ENCODE measurements at places on chromosomes 16 and 17.

DNA sequence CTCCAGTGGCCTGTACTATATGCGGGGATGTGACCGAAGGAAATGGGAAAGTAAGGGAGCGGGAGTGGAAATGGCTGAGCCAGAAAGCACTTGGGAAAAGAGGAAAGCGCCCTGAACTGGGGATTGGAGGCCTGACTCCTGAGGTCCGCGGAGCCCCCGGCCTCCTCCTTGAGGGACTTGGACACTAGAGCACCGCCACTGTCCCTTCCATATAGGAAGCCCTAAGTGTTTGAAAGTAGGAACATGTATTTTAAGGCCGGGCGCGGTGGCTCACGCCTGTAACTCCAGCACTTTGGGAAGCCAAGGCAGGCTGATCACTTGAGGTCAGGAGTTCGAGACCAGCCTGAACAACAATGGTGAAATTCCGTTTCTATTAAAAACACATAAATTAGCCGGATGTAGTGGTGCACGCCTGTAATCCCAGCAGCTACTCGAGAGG, 530 bp upstream of the ZDHHC7 start:
- no peak for DNase-seq

GRCh38 chr17:79183293-79184158, 108.9 kb downstream of the ENGASE start:
- no peak for DNase-seq

DNA sequence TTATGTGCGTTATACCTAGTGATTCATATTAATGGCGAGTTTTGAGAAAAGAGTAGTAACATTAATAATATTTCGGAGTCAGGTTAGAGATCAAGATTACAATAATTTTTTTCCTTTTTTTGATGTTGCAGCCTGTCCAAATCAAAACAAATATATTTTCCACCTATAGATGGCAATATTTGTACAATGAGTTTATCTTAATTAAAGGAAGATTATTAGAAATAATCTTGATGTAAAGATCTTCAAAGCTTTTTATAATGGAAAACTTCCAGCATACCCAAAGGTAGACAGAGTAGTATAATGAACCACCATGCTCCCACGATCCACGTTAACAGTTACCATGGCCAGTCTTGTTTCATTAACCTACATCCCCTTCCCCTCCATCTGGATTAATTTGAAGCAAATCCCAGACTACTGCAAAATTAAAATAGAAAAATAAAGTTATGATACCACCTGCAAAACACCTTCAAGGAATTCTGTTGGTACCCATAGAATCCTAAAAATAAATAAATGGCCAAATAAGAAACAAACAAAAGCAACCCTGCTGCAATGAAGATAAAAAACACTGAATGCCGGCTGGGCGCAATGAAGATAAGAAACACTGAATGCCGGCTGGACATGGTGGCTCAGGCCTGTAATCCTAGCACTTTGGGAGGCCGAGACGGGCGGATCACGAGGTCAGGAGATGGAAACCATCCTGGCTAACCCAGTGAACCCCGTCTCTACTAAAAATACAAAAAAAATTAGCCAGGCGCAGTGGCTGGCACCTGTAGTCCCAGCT, 46.5 kb upstream of the GINS3 start:
- DNase-seq, result no peak

DNA sequence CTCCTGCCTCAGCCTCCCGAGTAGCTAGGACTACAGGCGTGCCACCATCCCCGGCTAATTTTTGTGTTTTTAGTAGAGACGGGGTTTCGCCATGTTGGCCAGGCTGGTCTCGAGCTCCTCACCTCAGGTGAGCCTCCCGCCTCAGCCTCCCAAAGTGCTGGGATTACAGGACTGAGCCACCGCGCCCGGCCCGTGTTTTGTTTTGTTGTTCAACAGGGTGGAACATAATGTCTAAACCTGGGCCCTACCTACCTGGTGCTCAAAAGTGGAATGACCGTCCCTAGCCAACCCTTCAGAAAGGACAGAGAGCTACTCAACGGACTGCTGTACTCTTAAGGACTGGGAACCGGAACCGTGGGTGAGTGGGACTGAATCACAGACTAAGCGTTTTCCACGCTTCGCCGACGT, 772 bp upstream of the KIF22 start:
- DNase-seq, result no peak

DNA sequence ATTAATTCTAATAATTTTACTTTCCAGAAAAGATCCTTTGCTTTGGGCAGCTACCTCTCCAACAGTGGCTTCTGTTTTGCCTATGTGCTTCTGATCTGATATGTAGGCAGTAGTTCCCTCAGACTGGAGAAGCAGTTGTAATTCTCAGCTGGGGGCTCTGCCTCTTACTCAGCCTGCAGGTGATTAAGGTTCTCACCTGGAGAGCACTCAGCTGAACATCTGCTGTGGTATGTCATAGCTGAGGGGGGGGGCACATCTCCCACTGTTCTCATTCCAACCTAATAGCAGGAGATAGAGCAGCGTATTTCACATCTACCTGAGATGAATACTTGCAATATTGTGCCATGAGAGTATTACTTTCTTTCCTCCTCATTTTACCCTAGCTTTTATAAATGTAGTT, 511.9 kb upstream of the CDH8 start:
- DNase-seq, result no peak

DNA sequence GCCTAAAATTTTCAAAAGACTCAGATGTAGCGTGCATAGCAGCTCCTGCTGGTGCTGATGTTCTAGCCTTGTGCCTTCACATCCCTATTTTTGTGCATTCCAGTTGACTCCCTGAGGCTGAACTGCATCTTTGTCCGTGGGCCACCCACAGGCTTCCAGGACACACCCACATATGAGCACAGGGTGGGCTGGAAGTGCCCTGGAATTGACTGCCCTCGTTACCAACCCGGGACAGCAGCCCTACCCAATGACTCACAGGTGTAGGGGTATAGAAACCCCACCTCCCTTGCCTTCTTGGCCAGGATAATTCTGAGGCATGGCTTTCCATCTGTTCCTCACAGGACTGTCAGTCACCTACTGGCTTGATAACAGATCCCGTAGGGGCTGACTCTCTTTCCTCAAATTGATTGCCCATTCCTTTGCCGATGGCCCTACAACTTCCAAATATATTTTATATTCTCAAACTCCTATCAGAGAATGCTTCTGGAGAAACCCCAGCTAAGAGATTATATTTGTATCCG, 65.9 kb upstream of the CDH13 start:
- no peak for DNase-seq

- no peak for DNase-seq
These were observed 1.6 kb downstream of the ZNF629 start for GRCh38 chr16:30785126-30786106.

- DNase-seq, result no peak
These were observed 164.0 kb downstream of the XYLT1 start for GRCh38 chr16:17306745-17307144.

DNA sequence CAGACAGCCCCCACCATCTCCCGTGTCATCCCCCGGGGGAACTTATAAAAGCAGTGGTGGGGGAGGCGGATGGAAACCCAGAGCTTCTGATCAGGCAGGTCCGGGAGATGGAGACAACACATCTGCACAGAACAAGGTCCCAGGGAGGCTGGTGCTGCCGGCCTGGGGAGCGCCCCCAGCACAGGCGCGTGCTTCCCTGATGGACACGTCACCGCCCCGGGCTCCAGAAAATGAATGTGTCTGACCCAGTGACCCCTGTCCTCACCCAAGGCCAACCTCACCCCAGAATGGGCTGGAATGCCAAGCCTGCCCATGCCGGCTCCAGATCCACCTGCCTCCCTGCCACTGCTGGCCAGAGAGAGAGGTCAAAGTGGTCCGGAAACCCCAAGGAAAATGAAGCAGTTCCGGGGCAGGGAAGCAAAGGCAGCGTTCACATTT, 12.5 kb downstream of the SLC7A5 start:
- DNase-seq, result no peak

DNA sequence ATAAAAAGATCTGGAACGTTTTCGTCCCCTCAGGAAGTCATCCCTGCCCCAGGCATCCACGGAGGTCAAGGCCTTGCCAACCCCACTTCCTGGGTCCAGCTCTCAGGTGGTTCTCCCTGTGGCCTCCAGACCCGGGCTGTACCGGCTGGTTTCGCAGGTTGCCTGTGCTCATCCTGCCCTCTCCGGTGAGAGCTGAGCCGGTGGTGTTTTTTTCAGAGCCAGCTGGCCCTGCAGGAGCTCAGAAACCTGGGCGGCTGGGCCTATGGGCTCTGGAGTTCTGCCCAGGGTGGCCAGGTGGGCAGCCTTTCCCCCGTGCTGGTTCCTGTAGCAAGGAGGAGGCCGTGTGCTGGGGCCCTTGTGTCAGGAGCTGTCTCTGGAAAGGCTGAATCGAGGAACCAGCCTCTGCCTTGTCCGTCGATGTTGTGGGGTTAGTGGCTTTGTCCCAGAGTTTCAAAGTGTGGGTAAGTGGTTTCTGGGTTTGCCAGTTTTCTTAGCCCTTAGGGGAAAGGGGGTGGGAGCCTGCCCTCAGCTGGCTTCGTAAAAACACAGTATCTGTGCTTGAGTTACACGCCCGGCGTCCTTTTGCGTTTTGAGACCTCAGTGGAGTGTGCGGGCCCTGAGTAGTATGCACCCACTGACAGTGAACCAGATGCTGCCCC, 23.6 kb downstream of the C16orf90 start:
- no peak for DNase-seq

DNA sequence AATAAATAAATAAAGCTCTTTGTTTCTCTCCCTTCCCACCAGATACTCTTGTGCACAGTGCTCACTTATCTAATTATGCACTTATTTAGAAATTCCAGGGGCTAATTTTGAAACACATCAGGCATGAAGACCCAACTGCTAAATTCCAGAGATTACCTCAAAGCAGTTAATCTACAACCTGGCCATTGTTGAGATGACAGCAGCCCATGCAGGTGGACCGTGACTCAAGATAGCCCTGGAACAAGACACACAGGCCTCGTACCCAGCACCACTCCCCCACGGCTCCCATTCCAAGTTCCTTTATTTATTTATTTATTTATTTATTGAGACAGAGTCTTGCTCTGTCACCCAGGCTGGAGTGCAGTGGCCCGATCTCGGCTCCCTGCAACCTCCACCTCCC, 60.1 kb upstream of the NPEPPS start:
- no peak for DNase-seq

GRCh38 chr17:82346342-82347300, 12.4 kb upstream of the TEX19 start:
- DNase-seq, result no peak

DNA sequence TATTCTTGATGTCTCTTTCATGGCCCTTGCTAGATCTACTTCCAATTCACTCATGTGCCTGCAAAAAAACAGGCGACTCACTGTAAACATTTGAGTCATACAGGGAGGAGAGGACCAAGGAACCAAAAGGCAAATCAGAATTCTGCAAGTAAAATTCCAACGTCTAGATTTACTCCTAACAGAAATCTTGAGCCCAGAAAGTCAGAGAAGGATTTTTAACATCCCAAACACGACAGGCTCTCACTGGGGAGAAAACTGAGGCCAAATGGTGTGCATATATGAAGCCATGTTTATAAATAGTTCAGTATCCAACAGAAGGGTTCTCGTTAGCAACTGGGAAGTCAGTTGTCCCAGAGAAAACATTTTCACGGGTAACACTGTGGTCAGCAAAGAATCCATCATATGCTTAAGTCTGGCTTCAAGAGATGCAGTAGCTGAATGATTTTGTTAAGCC, 40.1 kb downstream of the LITAF start:
- no peak for DNase-seq

DNA sequence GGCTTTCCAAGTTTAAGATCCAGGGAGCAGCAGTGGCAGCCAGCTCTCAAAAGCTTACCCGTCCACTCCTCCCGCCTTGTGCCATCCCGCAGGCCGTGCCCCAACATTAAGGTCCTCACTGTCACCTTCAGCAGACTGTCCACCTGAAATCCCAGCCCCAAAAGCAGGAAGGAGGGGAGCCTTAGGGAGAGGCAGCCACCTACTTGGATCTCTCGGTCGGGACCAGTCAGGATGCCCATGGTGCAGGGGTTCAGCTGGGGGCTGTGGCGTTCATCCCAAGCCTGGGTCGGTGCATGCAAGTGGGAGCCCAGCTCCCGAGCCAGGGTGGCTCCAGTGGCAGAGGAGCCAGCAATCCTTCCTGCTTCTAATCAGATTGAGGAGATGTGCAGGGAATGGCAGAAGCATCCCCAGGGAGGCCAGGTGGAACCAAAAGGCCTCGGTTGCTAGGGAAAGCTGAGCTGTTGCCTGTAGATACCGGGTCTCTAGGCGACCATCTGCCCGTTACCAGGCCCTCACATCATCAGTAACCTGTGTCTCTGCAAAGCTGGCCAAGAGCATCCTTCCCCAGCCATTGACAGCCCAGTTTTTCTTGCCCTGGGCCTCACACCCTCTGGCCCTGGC, 24.6 kb downstream of the CNGB1 start:
- DNase-seq, result no peak

DNA sequence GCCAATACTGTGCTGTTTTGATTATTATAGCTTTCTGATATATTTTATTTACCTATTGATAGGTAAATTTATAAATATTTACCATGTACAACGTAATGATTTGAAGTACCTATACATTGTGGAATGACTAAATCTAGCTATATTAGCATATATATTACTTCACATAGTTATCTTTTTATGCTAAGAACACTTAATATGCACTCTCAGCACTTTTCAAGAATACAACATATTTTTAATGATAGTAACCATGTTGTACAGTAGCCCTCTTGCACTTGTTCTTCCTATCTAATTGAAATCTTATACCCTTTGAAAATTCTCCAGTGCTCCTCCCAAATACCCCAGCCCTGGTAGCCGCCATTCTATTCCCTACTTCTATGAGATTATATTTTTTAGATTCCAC, 604.0 kb upstream of the KIF2B start:
- no peak for DNase-seq

DNA sequence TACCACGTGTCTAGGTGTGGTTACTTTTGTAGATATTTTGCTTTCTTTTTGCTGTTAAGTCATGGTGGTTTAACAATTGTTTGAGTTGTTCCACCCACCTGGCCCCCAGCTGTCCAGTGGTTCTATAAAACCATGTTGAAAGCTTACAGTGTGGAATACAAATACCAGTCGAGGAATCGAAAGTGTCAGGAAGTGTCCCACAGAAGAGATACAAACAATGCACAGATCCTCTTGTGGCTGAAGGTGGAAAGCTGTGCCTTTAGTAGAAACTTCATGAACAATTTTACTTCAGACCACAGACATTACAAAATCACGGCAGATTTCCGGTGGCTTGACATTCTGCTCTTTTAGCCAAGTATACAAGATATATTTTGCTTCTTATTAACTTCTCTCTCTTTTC, 782.4 kb upstream of the SOX9 start:
- DNase-seq, result no peak

All from stimulated activated CD4-positive, alpha-beta T cell treated with anti-CD3 and anti-CD28 coated beads, TNF-alpha, amount 100 ng/mL, for 1 hour (primary cell).